ENCODE measurements at places on chromosomes 12 and 14.

DNA sequence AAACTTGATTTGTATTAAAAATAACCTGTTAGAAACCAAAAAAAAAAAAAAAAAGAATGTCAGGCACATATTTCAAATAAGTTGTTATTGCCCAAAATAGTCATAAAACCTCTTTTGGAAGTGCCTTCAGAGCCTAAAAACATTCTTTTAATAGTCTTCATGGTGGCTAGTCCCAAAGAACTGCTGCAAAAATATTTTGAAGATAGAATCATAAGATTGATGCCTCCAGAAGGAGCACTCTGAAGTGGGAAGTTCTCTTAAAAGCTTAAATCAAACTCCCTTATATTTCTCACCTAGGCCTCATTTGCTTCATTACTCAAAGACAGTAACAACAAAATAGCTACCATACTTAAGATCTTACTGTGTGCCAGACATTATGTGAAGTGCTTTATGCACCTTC, 27.2 kb upstream of the NT5DC3 start:
- DNase-seq = no peak

DNA sequence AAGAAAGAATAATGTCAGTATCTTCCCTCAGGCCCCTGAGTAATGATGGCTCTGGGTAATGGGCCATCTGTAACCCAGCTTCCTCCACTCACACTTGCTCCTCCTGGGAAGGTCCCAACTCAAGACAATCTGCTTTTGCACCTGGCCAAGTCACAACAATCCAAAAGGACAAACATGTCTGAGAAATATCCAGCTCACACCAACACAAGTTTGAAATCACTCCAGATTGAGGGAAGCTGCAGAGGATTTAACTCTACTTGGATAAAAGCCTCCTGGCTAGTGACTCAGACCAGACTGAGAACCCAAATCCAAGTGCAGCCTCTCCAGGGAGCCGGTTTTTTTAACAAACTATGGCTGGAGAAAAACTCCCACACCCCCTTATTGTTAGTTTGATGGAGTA, 34.2 kb downstream of the RTRAF start:
- DNase-seq = no peak

- no peak for DNase-seq
Measured at GRCh38 chr14:63659726-63660125, 18.1 kb upstream of the WDR89 start.

DNA sequence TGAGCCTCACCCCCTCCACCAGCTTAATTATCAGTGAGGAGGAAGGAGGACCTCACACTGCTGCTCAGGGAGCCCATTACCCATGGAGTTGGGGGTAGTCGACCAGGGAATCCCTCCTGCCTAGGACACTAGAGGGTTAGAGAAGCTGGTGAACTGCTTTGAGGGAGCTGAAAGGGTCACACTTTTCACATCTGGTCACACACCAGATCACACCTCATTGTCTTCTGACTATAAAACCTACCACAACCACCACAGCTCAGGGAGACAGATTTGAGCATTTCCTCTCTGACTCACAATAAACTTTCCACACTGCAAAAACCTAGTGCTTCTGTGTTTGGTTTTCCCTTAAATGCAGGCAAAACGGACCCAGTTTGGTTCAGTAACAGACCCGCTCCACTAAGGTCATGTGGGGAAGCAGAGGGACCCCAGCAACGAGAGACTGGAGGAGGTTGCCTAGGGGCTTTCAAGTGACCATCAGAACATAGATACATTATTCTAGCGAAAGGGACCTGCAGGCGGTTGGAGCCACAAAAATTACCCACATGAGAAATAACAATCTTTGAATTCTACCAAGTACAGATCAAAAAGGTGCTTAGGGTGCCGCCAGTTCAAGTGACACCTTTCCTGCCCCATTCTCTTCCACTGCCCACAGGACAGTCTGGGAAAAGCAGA, 151.4 kb upstream of the AVPR1A start:
- DNase-seq = no peak

GRCh38 chr12:11697670-11698387, 48.4 kb downstream of the ETV6 start:
- DNase-seq = no peak

GRCh38 chr12:44397631-44398030, 478.5 kb downstream of the NELL2 start:
- DNase-seq = no peak

DNA sequence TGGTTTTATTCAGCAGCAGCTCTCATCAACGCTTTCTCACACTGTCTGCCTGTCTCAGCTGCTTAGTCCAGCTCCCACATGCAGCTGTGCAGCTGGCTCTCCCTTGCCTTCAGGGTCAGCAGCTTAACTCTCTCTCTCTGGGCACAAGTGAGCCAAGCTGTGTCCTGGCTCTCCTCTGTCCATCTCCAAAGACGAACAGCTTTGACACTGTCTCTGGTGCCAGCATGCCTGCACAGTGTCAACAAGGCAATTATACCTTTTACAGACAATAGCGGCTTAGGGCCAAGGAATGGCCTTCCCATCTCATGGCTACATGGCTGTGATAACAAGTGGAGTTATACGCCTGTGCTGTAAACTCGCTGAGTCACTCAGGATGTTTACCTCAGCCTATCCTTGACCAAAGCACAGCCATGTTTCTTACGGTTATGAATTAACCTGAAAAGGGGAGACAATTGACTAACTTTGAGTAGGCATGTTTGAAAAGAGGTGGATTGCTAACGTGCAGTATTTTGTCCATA, 38.4 kb upstream of the MANSC4 start:
- no peak for DNase-seq

DNA sequence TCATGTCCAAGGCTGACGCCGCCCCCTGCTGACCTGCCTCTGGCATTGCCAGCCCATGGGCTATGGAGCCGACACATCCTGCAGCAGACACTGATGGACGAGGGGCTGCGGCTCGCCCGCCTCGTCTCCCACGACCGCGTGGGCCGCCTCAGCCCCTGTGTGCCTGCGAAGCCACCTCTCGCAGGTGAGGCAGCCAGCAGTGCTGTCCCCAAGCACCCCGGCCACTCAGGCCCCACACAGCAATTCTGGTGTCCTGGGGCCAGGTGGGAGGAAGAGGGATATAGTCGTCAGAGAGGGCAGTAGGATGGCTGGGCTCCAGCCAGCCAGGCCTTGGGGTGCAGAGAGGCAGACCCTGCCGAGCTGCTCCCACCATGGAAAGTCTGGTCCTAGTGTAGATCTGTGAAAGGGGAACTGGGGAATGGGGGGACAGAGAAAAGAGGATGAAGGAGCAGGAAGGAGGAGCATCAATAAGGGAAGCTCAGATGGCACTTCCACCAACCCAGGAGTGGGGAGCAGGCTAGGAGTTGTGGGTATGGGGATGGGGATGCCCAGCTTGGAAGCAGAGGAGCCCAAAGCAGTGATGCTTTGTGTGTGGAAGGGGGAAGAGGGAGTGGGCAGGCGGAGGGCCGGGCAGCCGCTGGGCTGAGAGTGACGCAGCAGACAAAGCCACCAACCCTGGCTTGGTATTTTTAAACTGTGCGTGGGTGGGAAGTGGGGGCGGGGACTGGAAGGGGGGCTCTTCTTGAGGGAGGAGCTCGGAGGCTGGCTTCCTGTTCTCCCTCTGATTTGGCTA, 4.7 kb downstream of the NAB2 start:
- peak; percentile 69 for DNase-seq

- DNase-seq = no peak
Measured at GRCh38 chr14:27267876-27268275, 670.0 kb upstream of the NOVA1 start.

GRCh38 chr12:95085612-95086011, 12.2 kb upstream of the NR2C1 start:
- DNase-seq = no peak

DNA sequence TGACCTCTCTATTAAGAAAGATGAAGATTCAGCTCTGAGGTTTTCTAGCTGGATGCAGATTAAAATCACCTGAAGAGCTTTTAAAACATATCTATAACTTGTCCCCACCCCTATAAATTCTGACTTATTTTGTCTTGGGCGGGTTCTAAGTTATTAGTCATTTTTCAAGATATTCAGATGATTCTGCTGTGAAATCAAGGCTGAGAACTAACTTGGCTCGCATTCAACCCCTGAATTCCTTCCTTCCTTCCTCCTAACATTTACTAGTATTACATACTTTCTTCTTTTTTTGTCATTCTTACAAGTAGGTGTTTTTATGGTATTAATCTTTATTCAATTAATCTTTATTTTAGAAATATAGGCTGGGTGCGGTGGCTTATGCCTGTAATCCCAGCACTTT, 55.4 kb downstream of the SSPN start:
- DNase-seq = no peak

DNA sequence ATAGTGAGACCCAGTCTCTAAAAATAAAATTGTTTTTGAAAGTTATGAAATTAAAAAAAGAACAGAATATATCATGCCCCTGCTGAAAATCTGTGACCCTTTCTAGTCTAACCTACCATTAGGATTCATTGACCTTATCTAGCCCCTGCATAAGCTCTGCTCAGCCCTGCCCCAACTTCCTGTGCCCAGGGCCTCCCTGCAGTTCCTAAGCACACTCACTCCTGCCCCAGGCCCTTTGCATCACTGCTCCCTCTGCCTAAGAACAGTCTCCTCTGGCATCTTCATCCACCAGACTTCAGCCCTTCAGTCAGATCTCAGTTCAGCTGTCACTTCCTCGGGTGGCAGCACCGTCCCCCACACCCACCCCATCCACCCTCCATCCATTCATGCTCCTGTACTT, 55.4 kb downstream of the SCARB1 start:
- no peak for DNase-seq

- DNase-seq = no peak
Measured at GRCh38 chr12:57203791-57204190, 12.8 kb upstream of the NXPH4 start.

- DNase-seq = no peak
Measured at GRCh38 chr14:55146425-55146824, 17.4 kb downstream of the LGALS3 start.

GRCh38 chr12:7479771-7480170, 23.8 kb downstream of the CD163 start:
- no peak for DNase-seq

- no peak for DNase-seq
Measured at GRCh38 chr12:103517161-103517560, 21.4 kb upstream of the C12orf42 start.
